ENCODE measurements at places on chromosomes 16 and 17. TPM values are rescaled to one million over a fixed set of nuclear protein-coding genes. Genes with fewer than 3 reads are reported as not detected.

Gene P2RX1
- 0.49 TPM for total RNA-seq

Gene TBX6
- not detected for total RNA-seq

Gene SLC16A6
- not detected for total RNA-seq

Gene UTS2R
- not detected for total RNA-seq

Gene TOP2A
- 34.5 TPM for total RNA-seq

Gene MYOCD
- total RNA-seq, result under 0.01 TPM

Gene ITGAX
- not detected for total RNA-seq

Gene FBXW10B
- total RNA-seq, result not detected

Gene SMTNL2
- not detected for total RNA-seq

Gene PRSS33
- total RNA-seq, result not detected

Gene TP53TG3F
- not detected for total RNA-seq

Gene PRR35
- not detected for total RNA-seq

Gene VAC14
- 21.1 TPM for total RNA-seq

Gene RBFOX1
- not detected for total RNA-seq

Gene NEUROD2
- not detected for total RNA-seq

Gene WNK4
- 2.0 TPM for total RNA-seq

Gene KCNJ2
- 0.81 TPM for total RNA-seq

Gene HCRT
- not detected for total RNA-seq

Gene ABCA10
- not detected for total RNA-seq

Gene ABCC6
- not detected for total RNA-seq

Gene MPV17L
- 0.18 TPM for total RNA-seq

Gene ZDHHC1
- total RNA-seq, result 9.2 TPM

Gene C16orf92
- not detected for total RNA-seq

Gene AGRP
- not detected for total RNA-seq

Measured in cardiac atrium fibroblast (primary cell).